ENCODE measurements at places on chromosomes 7 and 10. TPM values are rescaled to one million over a fixed set of nuclear protein-coding genes. Genes with fewer than 3 reads are reported as not detected.

The C10orf105 gene
- total RNA-seq, result not detected

The CUZD1 gene
- 0.64 TPM for total RNA-seq

The TCERG1L gene
- not detected for total RNA-seq

The PLCE1 gene
- total RNA-seq, result 0.85 TPM

All from tracheal epithelial cell (primary cell).